Mesendoderm (in vitro differentiated cells): ENCODE measurements at places on chromosomes 12 and 14.

- H3K27me3 ChIP-seq, result no peaks in the 10 kb centered on the region
- no peak overlapping the region for H3K27ac ChIP-seq
- H3K4me3 ChIP-seq, result no peak overlapping the region
- H3K36me3 ChIP-seq, result no peaks in the 10 kb centered on the region
- no peak for DNase-seq
- no peaks in the 10 kb centered on the region for H3K4me1 ChIP-seq
Observed at GRCh38 chr14:89330236-89331002, 86.6 kb downstream of the FOXN3 start.

GRCh38 chr12:28710882-28711281, 438.2 kb upstream of the FAR2 start:
- no peak overlapping the region for H3K27ac ChIP-seq
- H3K4me1 ChIP-seq, result no peaks in the 10 kb centered on the region
- H3K36me3 ChIP-seq, result no peaks in the 10 kb centered on the region
- no peak overlapping the region for H3K4me3 ChIP-seq
- no peak for DNase-seq

DNA sequence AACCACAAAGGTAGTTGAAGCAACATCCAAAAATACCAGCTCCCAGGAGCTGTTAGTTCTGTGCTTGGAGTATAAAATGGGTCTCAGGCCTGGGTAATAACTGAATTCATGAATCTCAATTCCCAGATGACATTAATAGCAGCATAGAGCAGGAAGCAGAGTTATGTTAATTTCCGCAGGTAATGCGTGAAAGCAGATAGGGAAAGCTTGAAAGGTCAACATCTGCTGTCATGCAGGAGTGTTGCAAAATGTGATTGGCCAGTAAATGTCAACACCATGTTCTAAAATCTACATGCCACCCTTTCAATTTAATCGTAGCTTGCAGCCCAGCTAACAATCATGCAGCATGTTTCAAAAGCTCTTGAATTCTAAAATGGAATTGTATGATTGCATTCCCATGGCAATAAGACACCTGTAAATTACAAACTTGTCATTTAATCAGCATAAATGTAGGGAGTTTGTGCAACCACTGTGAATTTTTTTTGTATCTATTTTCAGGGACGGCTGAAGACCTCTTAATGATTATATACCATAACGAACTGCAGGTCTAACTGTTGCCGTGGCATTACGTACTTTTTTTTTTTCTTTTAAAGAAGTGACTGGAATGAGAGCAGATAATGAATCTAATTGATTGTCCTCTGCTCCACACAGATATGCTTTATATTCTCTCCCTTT, 635.8 kb upstream of the FOXG1 start:
- H3K36me3 ChIP-seq, result no peaks in the 10 kb centered on the region
- no peak for DNase-seq
- no peaks in the 10 kb centered on the region for H3K27me3 ChIP-seq
- no peak overlapping the region for H3K4me3 ChIP-seq

DNA sequence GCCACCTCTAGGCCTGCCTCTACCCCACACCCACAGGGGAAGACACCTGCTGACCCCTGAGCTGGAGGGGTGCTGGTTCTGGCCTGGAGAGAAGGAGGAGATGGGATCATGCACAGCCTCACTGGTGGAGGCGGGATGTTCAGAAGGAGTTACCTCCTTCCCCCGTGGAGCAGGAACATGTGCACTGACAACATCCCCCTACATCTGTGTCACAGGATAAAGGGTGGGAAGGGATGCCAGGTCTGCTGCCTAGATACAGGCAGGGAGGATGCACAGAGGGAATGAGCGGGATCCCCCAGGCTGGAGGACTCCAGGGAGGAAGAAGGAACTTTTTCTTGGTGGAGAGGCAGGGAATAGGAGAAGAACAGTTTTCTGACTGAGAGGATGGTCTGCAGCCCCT, 8.8 kb downstream of the NRXN3 start:
- no peak overlapping the region for H3K27ac ChIP-seq
- no peaks in the 10 kb centered on the region for H3K36me3 ChIP-seq
- no peak for DNase-seq
- no peak overlapping the region for H3K4me3 ChIP-seq
- H3K4me1 ChIP-seq, result no peaks in the 10 kb centered on the region
- H3K27me3 ChIP-seq, result no peaks in the 10 kb centered on the region

DNA sequence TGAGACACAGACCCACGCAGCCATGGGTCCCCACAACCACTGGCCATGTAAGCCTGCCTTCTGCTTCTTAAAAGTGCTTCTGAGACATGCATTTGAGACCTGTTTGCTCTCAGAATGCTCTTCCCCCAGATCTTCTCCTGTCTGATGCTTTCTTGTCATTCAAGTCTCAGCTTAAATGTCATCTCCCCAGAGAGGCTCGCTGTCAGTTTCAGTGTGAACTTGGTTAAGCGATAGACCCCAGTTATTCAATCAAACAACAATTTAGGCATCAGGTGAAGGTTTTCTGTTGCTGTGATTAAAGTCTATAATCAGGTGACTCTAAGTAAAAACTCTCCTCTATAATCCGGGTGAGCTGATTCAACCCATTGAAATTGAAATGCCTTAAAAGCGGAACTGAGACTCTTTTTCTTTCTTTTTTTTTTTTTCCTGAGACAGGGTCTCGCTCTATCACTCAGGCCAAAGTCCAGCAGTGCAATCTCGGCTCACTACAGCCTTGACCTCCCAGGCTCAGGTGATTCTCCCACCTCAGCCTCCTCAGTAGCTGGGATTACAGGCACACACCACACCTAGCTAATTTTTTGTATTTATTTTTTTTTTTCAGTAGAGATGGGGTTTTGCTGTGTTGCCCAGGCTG, 123.4 kb downstream of the KSR2 start:
- no peaks in the 10 kb centered on the region for H3K4me1 ChIP-seq
- H3K27ac ChIP-seq, result no peak overlapping the region
- DNase-seq, result no peak
- H3K4me3 ChIP-seq, result no peak overlapping the region
